Tibial nerve (tissue), 4 donors: ENCODE measurements at places on chromosomes 2 and 18. TPM values are rescaled to one million over a fixed set of nuclear protein-coding genes. Genes with fewer than 3 reads are reported as not detected.

CCDC148 gene
- 2.5 TPM for total RNA-seq

ZBTB7C gene
- 82.2 TPM for total RNA-seq

DNA sequence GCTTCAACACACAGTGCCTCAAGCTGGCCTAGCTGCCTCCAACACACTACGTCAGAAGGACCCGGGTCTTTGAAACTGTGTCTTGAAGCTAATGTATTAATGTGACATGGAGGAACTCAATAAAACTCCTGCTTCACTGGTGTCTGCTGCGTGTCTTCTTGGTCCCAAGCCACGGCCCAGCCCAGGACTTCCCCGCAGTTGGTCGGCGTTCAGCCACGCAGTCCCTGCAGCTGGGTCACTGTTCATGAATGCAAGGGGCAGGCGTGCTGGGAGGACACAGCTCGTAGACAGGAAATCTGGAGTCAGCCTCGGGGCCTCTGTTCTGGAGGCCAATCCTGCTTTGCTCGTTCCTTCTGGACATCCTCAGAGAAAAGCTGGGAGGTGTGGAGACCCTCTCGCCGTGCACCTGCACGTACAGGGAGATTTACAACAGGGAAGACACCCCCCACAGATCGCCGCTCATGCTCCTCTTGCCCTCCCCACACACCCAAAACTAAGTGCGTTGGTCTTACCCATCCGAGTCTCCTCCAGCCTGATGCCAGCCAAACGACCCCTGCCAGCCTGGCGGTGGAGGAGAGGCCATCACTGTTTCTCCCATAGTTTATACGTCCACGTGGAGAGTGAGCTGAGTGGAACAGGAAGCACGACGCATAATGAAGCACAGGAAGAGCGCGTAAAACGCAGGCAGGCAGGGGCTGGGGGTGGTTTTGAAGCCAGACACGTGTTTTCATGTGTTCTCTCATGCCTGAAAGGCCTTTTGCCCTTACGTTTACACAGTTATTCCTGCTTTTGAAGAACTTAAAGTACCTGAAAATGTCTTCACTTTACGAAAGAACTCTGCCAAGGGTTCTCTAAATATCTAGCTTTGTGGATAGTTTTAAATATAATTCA lies 39.7 kb downstream of the ADI1 start:
- DNase-seq = no peak

DNA sequence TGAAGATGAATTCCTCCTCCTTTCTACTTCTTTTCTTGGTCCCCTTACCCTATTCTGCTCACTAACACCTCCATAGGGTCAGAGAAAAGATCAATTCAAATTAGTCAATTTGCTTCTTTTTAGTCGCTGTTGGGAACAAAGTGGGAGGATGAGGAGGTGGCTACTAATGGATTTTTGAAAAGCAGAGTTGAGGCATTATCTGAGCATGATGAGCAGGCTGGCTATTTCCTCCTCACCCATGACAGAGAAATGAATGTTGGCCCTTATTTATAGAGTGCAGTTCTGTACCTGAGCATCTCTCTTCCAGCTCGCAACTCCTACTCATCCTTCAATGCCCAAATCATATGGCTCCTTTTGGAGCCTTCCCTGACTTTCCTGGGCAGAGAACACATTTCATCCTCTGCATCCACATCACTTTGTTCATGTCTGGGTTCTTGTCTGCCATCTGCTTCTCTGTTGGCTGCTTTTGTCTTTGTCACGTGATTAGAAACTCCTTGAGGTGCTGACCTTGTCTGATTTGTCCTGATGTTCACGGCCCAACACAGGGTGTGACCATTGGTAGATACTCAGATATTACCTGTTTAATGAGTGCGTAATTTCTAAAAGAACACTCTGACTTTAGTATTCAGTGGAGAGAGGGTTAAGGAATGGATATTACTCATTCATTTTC lies 45.9 kb downstream of the CYRIA start:
- DNase-seq = no peak

DNA sequence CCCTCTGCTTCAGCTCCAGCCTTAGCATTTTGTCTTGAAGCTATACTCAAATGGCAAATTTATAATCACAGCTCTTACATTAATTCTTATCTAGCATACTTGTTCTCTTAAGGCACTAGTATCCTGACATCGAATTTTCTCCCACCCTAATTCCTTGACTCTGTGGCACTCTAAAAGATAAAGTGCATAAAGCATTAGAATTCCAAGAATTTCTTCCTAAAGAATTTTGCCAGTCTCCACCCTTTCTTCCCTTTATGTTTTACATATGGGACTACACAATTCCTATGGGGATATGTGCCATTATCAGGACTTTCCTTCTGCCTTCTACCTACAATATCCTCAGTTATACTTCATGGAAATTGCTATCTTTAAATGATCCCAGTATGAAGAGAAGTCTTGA lies 560.3 kb downstream of the ARHGAP15 start:
- no peak for DNase-seq

SLC4A5 gene
- total RNA-seq = 22.9 TPM

GRCh38 chr2:181887045-181887444 lies 4.5 kb upstream of the ITPRID2 start:
- no peak for DNase-seq

DNA sequence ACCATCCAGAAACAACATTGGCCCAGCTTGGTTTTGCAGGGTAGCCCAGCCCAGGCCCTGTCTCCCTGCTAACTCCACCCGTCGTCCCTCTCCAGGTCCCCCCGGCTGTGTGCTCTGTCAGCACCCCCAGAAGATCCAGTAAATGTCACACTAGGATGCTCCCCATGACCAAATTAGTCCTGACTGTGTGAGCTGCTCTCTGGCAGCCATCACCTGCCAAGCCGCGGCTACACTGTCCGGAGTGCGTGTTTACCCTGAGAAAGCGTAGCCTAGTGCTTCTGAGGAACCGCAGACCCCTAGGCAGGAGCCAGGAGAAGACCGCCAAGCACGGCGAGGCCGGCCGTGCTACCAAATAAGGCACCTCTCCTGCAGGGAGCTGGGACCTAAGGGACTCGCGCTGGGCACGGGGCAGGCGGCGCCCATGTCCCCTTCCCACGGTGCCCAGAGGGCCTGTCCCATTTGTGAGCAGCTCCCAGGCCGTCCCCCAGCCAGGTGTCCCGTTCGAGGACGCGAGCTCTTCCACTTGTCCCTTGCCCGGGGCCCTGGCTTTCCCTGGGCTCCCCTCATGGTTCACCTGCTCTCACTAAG lies 849.9 kb downstream of the RNF144A start:
- no peak for DNase-seq

DNA sequence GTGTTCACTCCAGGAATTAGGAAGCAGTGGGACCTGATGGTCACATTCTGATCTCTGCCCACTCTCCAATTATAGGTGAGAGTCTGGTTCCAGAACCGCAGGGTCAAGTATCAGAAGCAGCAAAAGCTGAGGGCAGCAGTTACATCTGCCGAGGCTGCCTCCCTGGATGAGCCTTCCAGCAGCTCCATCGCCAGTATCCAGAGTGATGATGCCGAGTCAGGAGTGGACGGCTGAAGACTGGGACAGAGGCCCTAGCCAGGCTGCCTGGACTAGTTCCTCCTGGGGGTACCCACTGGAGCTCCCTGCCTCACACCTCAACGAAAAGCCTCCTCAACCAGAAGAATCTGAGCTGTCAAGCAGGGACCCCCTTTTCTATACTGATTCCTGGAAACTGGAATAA lies 3.3 kb upstream of the SMYD5 start:
- no peak for DNase-seq

DNA sequence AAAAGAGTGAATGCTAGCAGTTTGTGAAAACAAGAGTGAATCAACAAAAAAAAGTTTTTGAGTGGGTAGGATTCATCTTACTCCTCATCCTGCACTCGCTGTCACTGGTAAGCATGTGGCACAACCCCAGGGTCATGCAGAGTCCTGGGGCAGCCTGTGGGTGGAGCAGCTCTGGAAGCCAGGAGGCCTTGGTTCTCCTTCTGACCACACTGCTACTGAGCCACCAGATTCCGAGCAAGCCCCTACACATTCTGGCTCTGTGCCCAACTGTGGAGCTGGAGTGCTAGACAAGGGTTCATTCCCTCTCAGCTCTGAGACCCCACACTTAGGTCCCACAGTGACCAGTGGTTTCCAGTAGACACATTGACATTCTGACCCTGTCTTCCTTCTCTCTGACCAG lies 670.6 kb downstream of the BCL11A start:
- no peak for DNase-seq

GRCh38 chr18:79506191-79507075 lies 110.7 kb downstream of the NFATC1 start:
- DNase-seq = peak; percentile 47

DNA sequence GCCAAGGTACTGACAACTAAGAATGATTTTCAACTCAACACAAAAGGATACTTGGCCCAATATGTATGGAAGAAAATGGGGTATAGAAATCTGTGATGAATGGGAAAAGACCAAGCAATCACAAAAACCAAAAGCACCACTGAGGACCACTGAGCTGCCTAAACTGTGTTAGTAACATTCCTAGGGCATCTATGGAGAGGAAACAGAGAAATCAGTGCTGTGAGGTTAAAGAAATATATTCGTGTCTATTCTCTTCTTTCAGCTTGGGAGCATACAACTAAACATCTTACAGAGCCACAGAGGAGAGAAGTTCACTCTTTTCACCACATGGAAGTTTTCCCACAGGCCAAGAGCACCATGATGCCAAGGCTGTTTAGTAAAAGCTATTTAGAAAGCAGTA lies 47.3 kb upstream of the CALCRL start:
- no peak for DNase-seq

TUBA4B gene
- total RNA-seq = not detected

GRCh38 chr2:12057436-12058166 lies 311.2 kb downstream of the LPIN1 start:
- no peak for DNase-seq

GRCh38 chr2:35783723-35784122 lies 571.9 kb upstream of the CRIM1 start:
- DNase-seq = no peak

DNA sequence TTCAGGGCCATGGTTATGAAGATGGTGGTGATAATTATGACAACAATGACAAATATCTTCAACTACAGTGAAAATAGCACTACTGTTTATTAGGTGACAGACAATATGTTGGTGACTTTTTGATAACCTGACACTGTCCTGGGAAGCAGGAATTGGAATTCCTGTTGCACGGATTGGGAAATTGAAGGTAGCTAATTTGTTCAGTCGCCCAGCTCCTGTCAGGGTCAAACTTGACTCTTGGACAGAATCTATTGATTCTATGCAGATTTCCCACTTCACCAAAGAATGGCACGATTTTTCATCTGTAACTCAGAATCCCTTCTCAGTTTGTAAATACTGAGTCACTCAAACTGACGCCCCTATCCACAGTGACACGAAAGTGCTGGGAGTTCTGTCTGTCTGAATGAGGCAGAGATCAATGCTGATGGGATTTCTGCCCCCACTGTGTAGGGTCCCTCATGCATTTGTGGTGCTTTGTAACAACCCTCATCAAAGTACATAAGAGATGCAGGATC lies 779.5 kb upstream of the ID2 start:
- DNase-seq = no peak

DNA sequence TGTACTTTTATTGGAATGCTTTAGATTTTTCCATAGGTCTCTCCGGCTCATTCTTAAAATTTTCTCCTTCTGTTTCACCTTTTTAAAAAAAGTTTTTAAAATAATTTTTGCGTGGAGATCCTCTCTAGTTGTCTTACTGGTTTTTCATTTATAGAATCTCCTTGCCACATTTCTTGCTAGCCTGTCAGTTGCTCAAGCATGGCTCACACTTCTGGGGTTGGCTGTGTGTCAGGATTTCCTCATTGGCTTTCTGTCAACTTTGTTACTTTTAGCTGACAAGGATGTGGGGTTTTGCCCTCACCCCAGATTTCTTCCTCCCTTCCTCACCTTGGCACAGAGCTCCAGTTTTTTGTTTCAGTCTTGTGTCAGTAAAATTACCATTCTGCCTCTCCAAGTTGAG lies 124.6 kb downstream of the ZNF407 start:
- DNase-seq = no peak

- no peak for DNase-seq
Measured at GRCh38 chr2:176174382-176174823, 14.1 kb upstream of the HOXD1 start.

PSD4 gene
- 10.0 TPM for total RNA-seq

GRCh38 chr2:241908686-241909420 lies 39.3 kb downstream of the RTP5 start:
- DNase-seq = no peak

PMAIP1 gene
- not detected for total RNA-seq

MC5R gene
- total RNA-seq = not detected

SERPINB4 gene
- total RNA-seq = not detected

GRCh38 chr2:143451642-143452281 lies 322.5 kb downstream of the ARHGAP15 start:
- no peak for DNase-seq

GRCh38 chr2:79994965-79995364 lies 309.6 kb downstream of the LRRTM1 start:
- no peak for DNase-seq

FSHR gene
- not detected for total RNA-seq

REG3A gene
- total RNA-seq = not detected

STAT4 gene
- total RNA-seq = not detected

FIGN gene
- total RNA-seq = 12.3 TPM

COMMD1 gene
- 45.2 TPM for total RNA-seq

GRCh38 chr2:240245706-240246105 lies 105.2 kb upstream of the OTOS start:
- no peak for DNase-seq

SLC25A52 gene
- total RNA-seq = not detected

DYSF gene
- total RNA-seq = 12.0 TPM

DNA sequence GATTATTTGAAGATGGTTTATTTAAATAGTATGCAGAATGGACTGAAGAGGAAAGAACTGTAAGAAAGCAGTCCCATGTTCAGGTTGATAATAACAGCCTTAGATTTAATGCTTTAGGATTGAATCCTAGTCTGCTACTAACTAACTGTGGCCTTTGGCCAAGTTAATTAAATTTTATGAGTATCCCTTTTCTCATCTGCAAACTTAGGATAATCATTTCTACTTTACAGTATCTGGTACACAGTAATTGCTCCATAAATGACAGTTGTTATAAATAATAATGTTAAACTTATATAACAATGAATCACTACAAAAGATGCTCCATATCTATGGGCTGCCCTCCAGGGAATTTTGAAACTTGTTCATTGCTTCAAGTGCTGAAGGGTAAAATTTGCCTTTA lies 41.0 kb downstream of the FAP start:
- DNase-seq = no peak
